ENCODE measurements at places on chromosomes 6 and 20.

GRCh38 chr6:35569011-35569461 is 56.3 kb upstream of the TULP1 start:
- DNase-seq = peak; percentile 47

- no peak for DNase-seq
Measured at GRCh38 chr6:122692175-122692598, 82.0 kb downstream of the PKIB start.

DNA sequence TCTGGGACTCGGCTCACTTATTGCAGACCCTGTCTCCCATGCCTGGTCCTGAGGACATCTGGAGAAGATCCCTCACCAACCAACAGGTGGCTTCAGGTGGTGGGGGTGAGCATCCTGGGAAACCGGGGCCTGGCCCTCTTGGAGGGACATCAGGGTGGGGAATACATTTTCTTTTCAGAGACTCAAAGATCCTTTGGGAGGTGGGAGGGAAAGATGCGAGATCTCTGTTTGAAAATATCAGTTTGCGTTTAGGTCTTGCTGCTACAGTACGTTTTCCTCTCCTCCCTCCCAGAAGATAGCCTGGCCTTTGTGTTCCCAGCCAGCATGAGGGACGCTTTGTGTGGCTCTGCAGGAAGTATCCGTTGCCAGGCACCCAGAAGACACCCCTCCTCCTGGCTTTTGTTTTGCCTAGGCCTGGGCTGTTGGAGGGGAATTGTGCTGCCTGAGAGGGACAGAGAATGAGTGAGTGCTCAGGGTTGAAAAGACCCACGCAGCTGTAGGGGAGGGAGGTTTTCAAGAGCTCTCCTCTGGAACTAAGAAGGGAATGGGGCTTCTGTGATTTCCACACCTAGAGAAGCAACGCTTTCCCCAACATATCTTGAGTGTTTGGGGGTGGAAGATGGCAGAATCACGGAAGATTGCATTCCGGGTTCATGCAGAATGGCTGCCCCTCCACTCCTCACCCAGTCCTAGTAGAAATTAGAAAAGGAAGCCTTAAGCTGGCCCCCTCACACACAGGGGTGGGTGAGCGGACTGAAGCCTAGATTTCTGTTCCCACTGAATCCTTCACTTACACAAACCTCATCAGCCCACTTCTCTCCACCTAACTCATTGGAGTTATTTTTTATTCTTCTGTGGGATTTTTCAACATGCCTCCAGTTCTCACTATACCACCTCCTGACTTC is 22.0 kb upstream of the SLC2A12 start:
- no peak for DNase-seq

DNA sequence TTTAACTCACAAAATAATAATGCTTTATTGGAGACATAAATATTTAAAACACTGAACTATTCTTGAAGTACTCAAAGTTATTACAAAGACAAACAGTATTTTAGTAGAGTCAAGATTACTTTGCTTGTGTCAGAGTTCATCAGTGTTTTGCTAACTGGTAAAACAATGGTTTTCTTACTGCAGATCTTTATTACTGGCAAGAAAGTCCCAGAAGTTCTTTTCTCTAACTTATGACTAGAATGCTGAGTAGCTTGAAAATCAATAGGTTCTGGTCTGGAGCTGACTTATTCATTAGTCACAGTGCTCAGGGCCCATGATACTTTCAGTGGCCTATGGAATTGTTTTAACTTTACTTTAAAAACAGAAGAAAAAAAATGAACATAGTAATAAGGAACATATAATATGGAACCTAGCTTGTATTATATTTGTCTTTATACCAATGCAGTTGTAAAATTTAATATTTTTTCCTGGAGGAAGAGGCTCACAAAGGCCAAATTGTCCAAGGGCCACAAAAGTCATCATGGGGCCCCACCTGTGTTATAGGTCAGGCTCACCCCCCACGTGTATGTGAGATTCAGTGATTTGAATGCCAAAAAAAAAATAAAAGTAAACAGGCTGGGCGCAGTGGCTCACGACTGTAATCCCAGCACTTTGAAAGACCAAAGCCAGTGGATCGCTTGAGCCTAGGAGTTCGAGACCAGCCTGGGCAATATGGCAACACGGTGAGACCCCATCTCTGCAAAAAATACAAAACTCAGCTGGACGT is 53.3 kb downstream of the PLEKHG1 start:
- no peak for DNase-seq

- DNase-seq = peak; percentile 43
Measured at GRCh38 chr6:106525107-106525881, 104.0 kb downstream of the RTN4IP1 start.

DNA sequence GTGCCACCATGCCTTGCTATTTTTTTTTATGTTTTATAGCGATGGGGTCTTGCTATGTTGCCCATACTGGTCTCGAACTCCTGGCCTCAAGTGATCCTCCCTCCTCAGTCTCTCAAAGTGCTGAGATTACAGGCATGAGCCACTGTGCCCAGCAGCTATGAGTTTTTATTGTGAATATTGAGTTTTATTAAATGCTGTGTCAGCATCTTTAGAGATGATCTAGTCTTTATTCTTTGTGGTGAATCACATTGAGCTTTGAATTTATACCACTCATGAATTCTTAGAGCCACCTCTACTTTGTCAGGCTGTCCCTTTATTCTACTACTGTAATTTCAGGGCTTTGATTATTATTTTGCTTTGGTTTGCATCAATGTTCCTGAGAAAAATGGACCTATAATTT is 428.3 kb downstream of the BTBD3 start:
- DNase-seq = no peak

- no peak for DNase-seq
Measured at GRCh38 chr6:156183678-156184077, 593.5 kb upstream of the ARID1B start.

DNA sequence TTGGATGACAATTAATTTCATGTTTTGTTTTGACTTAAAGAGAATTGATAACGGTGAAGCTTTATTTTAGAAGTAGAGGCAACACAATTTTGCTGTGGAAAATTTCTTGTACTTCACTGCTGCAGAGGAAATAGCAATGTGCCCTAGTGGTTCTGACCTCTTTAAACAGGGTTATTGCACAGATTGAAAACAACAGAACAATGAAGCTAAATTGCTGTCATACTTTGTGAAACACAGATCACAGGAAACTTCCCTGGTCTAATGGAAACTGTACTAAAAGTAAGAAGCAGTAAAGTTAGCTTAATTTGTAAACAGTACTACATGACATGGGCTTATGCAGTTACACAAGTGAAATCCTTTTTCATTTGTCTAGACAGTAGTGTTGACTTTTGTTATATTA is 31.3 kb downstream of the OR2A4 start:
- no peak for DNase-seq

GRCh38 chr6:156167016-156167624 is 610.1 kb upstream of the ARID1B start:
- DNase-seq = no peak

GRCh38 chr20:707451-708110 is 32.0 kb upstream of the SCRT2 start:
- no peak for DNase-seq

DNA sequence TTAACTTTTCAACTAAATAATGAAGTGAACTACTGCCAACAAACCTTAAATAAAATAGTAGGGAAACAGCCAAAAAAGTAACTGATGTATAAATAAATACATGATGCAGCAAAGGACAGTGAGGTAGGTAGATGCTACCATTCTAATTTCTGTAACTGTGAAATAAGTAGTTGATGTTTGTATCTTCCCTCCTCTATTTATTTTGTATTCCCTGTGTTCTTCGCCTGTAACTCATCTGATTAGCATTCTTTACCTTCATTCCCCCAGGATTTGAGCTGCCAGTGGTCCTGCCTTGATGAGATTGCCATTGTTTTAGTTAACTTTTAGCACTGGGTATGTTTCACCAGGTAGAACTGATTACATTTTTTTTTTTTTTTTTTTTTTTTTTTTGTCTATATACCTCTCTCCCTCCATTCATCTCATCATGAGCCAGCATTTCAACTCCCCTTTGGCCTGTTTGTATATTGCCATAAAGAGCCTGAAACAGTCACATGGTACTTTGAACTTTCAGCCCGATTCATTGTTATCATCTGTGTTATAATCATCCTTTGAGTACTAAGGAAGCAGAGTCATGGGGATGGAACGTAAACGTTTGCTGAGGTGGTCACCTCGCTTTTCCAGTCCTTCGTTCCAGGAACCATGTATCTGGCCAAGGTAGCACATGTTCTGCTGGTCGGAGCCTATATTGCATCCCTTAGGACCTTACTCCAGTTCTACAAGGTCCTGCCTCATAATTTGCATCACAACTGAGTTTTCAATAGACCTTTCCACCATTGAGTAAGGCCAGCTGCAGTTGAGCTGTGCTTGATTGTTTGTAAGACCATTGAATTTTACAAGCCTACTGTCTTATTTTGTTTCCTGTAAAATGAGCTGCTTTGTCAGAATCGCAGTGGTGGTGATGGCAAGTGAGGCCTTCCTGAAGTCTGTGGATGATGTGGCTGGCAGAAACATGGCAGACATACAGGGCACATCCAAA is 107.6 kb downstream of the JAG1 start:
- DNase-seq = no peak

- DNase-seq = peak; percentile 74
Measured at GRCh38 chr6:32081168-32081990, 27.8 kb downstream of the TNXB start.

- no peak for DNase-seq
Measured at GRCh38 chr6:103367212-103367611, 1492.5 kb downstream of the HACE1 start.

DNA sequence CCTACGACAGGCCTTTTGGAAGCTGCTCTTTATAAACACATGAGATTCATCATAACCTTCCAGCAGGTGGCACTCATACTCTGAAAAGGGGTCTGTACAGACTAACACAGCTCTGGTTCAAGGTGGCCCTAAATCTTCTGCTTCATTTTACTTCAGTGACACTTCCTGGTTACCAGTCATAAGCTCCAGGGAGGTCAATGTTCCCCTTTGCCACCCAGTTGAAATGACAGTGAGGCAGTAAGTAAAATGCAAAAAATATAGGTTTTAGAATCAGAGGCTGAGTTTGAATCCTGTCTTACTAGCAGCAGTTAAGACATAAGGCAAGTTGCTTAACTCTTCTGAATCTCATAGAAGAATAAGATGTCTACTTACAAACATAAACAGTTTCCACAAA is 132.8 kb downstream of the CDK19 start:
- peak; percentile 52 for DNase-seq

- peak; percentile 64 for DNase-seq
Measured at GRCh38 chr6:116265041-116265829, 11.4 kb upstream of the TSPYL4 start.

DNA sequence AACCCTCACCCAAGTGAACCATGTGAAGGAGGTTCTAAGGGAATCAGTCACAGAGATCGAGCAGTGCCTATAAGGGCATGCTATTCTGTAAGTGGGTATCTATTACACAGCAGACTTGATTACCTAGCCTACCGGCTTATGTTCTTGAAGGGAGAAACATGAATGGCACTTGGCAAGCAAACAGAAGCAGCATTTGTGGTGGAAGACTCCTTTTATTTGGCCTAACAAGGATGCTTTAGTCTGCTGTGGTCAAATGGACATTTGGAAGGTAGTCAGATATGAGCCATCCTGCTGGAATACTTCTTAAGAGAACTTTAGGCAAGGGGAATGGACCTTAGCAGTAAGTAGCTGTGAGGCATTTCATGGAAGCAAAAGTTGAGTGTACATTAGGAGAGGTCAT is 126.3 kb downstream of the COL12A1 start:
- DNase-seq = no peak

GRCh38 chr20:21352703-21353102 is 44.6 kb downstream of the NKX2-4 start:
- DNase-seq = no peak

GRCh38 chr6:137013738-137014602 is 30.8 kb downstream of the IL20RA start:
- DNase-seq = no peak

GRCh38 chr6:52293067-52293466 is 8.5 kb upstream of the MCM3 start:
- DNase-seq = peak; percentile 29

GRCh38 chr6:11023032-11023431 is 21.1 kb downstream of the ELOVL2 start:
- DNase-seq = peak; percentile 32

DNA sequence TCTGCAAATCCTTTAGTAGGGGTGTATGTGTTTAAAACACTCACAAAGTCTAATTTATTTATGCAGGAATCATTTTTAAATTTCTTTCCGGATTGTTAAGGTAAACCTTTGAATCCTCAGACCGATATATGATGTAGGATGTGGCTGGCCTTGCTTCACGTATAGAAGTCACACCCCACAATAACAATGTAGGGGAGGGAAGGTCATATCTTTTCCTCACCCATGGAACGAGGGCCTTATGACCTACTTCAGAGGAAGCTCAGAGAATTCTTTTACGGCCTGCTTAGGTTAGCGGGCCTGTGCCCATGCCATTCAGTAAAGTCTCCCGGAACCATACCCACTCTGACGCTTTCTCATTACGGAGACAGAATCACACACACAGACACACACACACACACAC is 102.9 kb downstream of the MAP3K7 start:
- no peak for DNase-seq

- DNase-seq = peak; percentile 87
Measured at GRCh38 chr6:168884646-168885086, 369.0 kb downstream of the THBS2 start.

DNA sequence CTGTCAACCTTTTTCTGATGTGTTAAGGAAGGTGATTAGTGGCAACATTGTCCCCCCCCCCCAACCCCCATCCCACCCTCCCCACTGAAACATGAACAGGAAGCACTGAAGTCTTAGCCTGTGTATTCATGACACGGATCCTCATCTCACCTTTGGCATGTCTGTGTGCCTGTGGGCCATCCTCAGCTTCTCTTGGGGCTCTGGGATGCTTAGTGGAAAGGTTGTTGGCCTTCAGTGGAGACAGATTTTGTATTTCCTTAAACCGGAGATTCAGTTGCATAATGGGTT is 93.6 kb downstream of the RREB1 start:
- no peak for DNase-seq

GRCh38 chr6:159080217-159080976 is 35.6 kb upstream of the TAGAP start:
- no peak for DNase-seq

DNA sequence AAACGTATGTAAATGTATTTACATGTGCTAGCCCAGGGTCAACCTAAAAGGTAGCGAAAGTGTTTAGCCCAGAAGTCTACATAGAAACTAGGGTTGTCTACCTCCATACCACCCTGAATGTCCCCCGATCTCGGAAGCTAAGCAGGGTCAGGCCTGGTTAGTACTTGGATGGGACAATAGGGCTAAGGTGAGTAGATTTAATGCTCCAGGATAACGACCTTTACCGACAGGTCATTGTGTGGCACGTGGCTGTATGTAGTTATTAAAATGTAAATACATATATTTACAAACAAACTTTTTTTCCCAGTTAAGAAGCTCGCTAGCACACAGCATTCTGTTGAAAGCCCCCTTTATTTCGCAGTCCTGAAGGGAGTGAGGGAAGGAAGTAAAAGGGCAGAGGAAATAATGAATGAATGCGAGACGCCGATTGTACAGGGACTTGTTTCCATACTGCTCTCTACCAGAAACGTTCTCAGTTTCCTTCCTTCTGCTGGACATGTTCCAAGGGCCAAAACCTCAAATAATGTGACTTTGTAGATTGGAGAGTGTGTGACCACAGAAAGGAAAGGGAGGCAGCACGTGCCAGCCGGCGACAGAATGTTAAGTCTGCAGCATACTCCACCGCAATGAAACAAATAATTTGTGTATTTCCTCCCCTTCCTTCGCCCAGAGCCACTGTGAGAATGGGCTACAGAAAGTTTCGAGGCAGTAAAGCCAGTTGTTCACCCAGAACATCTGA is 612 bp downstream of the ADAT2 start:
- DNase-seq = peak; percentile 62

GRCh38 chr6:156848533-156848932 is 71.4 kb downstream of the ARID1B start:
- peak; percentile 86 for DNase-seq

GRCh38 chr6:121309768-121310469 is 24.4 kb downstream of the TBC1D32 start:
- DNase-seq = no peak
